ENCODE measurements at places on chromosomes 2 and 18.

GRCh38 chr2:36403675-36404230 lies 48.2 kb downstream of the CRIM1 start:
- no peak for DNase-seq

GRCh38 chr2:216274194-216274840 lies 98.0 kb downstream of the MARCHF4 start:
- no peak for DNase-seq

GRCh38 chr2:144682248-144682647 lies 162.3 kb upstream of the ZEB2 start:
- no peak for DNase-seq

- no peak for DNase-seq
These were observed 352.0 kb downstream of the TNS1 start for GRCh38 chr2:217650716-217651360.

GRCh38 chr2:102387763-102388546 lies 32.4 kb downstream of the IL18R1 start:
- no peak for DNase-seq

DNA sequence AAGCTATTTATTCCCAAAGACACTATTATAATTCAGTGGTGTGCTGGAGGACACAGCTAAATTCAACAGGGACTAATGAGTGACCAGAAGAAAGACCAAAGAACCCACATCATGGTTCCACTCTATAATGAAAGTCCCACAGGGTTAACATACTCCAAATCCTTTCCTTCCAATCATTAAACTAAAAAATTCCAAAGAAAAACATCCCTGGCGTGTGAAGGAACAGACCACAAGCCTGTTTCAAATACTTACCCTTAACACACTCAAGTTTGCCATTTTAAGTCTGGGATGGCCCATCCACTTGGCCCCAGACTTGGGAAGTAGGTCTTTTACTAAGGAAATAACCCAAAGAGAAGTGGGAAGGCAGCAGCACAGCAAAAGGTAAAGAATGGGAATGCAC lies 150.1 kb upstream of the CCDC150 start:
- no peak for DNase-seq

DNA sequence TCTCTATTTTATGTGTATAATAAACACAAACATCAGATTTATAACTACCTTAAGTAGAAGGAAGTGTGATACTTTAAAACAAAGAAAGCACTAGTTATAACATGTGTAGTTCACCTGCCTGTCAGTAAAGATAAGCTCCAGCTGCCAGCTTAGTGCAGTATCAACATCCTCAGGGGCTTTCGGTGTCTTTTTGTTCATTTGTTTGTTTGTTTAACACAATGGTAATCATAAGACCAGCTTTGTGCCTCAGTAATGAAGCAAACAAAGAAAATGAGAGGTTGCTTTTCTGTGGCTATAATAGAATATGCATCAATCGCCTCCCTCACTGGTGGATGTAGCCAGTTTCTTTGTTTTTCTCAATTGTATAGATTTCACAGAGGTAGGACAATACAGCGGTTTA lies 1499.0 kb upstream of the TMEFF2 start:
- DNase-seq = no peak

GRCh38 chr2:126838716-126838985 lies 60.0 kb upstream of the TEX51 start:
- no peak for DNase-seq

DNA sequence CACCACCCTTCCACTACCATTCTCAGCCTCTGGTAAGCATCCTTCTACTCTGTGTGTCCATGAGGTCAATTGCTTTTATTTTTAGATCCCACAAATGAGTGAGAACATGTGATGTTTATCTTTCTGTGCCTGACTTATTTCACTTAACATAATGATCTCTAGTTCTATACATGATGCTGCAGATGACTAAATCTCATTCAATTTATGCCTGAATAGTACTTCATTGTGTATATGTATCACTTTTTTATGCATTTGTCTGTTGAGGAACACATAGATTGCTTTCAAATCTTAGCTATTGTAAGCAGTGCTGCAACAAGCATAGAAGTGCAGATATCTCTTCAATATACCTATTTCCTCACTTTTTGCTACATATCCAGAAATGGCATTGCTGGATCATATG lies 733.3 kb downstream of the SUCLG1 start:
- no peak for DNase-seq

- DNase-seq = no peak
These were observed 48.2 kb downstream of the ARL4C start for GRCh38 chr2:234448506-234449184.

DNA sequence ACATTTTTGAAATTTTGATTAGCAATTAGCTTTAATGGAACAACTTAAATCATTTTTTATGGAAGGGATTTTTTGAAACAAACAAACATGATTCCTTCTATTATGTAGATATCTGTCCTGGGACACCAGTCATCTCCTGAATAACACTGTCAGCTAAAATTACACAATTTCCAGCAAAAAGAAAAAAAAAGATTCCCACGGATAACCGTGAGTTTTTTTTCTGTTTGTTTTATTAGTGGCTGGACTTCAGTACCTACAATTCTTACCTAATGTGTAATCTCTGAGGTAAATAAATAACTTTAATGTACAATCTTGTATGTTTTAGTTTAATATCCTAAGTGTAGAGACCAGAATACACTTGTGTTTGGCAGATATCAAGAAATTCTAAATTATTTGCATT lies 126.6 kb upstream of the KYNU start:
- no peak for DNase-seq

GRCh38 chr2:133600266-133600928 lies 32.1 kb upstream of the NCKAP5 start:
- DNase-seq = no peak

- DNase-seq = no peak
These were observed 56.1 kb downstream of the OSBPL6 start for GRCh38 chr2:178250429-178250828.

GRCh38 chr2:9739531-9739964 lies 103.7 kb upstream of the TAF1B start:
- no peak for DNase-seq

- no peak for DNase-seq
These were observed 126.3 kb downstream of the XRCC5 start for GRCh38 chr2:216235462-216235861.

Data from omental fat pad (tissue), 4 donors.